Amniotic stem cell (primary cell): ENCODE measurements at places on chromosomes 7 and 10.

- DNase-seq = no peak
These were observed 94.7 kb downstream of the LARP4B start for GRCh38 chr10:836782-837181.

GRCh38 chr10:21702633-21703111, 168.6 kb downstream of the MLLT10 start:
- no peak for DNase-seq

- no peak for DNase-seq
These were observed 2.6 kb downstream of the CPVL start for GRCh38 chr7:29143751-29144150.

DNA sequence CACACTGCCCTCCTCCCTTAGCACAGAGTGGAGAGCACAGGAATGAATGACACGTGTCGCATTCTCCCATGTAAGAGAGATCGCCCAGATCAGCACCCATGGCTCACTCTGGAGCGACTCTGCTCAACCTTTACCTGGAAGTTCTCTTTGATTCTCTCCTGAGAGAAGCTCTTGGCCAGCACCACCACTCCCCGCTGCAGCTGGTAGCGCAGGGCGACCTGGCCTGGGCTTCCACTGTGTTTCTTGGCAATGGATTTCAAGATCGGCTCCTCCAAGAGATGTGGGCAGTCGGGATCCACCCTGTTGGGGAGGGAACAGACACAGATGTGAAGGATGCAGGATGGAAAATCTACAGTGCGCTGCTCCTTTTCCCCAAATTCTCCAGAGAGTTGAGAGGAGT, 27.4 kb downstream of the AKR1C8 start:
- DNase-seq = no peak

- DNase-seq = no peak
These were observed 24.6 kb upstream of the ELFN1 start for GRCh38 chr7:1645476-1645875.

- DNase-seq = no peak
These were observed 217.8 kb upstream of the HPS1 start for GRCh38 chr10:98664329-98665042.

DNA sequence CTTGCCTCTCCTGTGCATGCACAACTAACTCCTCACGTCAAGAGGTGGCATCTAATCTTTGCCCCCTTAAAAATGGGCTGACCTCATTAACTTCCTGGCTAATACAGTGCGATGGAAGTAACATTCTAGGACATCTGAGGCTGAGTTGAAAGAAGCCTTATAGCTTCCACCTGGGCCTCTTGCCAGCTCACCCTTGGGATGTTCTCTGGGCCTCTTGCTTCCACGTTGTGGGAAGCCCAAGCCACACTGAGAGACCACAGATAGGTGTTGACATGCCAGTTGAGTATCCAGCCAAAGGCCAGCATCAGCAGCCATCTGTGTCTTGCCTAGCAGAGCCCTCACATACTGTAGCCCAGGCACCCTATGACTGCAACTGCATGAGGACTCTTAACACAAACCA, 60.8 kb upstream of the GDF10 start:
- no peak for DNase-seq

DNA sequence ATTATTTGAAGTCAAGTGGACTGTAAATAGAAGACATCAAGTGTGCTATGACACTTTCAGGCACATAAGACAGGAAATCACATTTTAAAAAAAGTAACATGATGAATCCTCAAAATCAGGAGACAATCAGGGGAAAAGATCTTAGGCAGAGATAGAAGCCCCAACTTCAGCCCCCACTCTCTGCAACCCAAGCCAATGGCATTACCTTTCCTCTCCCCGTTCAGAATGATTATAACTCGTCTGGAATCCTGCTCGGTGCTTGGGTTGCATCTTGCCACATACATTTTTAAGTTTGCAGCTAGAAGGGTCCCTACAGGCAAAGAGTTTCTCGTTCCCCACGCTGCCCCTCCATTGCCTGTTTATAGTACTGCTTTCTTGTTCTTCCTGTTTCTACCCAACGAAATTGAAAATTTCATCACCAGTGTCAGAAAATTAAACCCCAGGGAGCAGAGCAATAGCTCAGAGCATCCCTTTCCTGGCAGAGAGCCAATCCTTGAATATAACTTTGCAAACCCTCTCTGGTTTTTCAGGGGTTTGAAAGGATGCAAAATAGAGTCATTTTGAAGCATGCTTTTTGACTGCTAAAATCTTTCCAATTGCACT, 260.5 kb upstream of the AOAH start:
- DNase-seq = no peak

DNA sequence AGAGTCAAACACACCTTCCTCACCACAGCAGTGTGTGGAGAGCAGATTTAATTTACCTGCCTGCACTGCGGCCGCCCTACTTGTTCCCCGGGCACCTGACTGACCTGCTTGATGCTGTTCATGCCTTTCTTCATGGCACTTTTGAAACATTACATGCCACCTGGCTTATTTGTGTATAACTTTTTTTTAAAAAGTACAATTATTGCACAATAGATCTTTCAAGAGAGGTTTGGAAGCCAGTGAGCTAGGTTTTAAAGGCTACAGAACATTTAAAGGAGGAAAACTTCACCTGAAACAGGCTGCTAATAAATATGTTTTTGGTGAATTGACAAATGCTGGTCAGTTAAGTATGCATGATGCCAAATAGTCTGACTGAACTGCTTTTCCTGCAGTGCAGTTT, 33.1 kb downstream of the SLC18A2 start:
- DNase-seq = no peak

DNA sequence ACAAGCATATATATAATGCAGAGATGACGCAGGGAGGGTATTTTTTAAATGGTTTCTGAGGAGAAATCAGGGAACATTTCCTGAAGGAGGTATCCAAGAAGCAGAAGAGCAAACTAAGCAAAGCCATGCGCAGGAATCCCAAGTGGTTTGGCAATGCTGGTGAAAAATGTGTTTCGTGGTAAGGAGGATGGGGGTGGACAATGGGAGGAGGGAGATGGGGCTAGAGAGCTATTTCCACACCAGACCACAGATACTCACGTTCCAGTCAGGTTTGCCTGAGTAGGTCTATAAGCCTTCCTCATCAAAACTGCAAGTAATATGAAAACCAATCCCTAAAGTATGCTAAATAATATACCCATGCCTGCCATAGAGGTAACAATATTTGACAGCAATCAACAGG, 223.7 kb upstream of the MKLN1 start:
- no peak for DNase-seq
